MG63 (cell line): ENCODE measurements at places on chromosomes 5 and 9. TPM values are rescaled to one million over a fixed set of nuclear protein-coding genes. Genes with fewer than 3 reads are reported as not detected.

Gene IL17B
- total RNA-seq: not detected in 2 replicates

Gene C5orf52
- not detected in 2 replicates for total RNA-seq

Gene SPOCK1
- 37.9 and 92.3 TPM in 2 replicates for total RNA-seq

Gene FOXD4L5
- not detected in 2 replicates for total RNA-seq

Gene PIP5K1B
- not detected in 2 replicates for total RNA-seq

Gene BNC2
- 38.8 and 49.5 TPM in 2 replicates for total RNA-seq

Gene PCDHGA3
- not detected in 2 replicates for total RNA-seq

DNA sequence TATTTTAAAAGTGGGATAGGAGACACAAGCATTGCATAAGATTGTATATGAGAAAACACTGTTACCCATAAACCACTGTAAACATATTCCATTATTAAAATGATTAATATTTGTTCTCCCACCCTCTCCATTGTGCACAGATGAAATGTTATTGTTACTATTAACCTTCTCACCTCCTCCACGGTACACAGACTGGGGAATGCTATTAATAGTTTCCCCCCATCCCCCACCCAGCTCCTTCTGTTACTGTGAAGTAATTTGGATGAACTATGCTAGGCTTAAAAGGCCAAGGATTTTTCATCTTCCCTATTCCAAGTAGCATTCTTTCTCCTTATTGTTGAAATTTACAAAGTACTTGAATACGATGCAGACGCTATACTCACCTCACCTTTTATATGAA, 91.4 kb downstream of the JAKMIP2 start:
- no peak for DNase-seq

DNA sequence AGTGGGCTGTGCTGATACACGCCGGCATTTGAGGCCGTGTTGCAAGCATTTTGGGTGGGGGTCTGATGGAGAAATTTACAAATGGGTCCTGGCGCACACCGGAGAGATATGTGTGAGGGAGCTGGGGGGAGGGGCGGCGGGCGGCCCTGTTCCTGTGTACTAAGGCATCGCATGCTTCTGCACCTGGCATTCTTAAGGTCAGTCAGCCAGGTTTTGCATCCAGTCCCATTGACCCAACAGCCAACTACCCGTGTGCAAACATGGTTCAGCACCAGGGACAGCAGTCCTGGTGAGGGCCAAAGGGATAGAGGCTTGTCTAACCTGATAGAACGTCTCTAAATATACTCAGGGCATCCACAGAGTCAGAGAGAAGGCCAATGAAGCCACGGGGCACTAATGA, 839 bp downstream of the GABRG2 start:
- peak; percentile 40 for DNase-seq

DNA sequence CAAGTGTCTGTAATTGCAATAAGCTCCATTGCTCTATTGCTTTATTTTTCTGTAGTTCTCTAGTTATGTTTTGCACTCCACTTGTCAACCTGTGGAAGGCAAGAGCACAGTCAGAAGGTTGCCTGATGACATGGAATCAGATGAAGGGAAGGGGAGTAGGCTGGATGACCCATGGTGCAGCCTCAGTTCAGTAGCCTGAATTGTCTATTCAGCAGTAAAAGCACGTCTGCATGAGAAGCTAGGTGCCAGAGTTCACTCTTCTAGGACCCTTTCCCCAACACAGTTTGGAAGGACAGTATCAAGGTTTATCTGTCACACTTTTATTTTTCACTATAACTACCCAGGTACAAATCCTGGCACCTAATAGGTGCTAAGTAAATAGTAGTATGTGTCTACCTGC, 39.3 kb downstream of the SLC44A1 start:
- no peak for DNase-seq

DNA sequence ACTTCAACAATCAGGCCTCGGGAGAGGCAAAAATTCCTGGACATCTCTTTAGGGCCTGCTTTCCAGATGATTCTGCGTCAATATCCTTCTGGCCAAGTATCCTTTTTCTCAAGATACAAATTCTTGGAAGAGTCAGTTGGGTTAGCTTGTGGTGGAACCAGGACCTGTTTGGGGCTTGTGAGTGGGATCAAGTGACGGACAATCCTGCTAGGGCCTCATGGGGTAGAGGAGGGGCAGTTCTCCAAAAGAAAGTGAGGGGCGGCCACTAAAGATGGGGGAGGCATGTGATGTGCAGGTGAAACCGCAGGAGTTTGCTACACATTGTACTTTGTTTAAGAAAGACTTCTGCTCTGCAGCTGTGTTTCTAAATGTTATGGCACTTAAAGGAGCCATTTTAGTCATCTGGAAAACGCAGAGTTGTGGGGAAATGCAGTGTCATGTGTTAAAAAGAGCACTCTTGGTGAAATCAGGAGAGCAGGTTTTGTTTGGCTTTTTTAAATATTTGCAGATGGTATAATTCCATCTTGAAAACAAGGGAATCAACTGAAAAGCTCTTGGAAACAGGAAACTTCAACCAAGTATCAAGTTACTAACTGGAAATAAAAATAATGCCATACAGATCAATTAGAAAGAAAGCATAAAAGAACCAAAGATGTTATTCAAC, 27.4 kb upstream of the GSN start:
- DNase-seq: no peak

GRCh38 chr5:119273391-119273839, 82.4 kb upstream of the TNFAIP8 start:
- DNase-seq: no peak

- DNase-seq: no peak
Measured at GRCh38 chr9:26502311-26502710, 390.3 kb downstream of the CAAP1 start.

DNA sequence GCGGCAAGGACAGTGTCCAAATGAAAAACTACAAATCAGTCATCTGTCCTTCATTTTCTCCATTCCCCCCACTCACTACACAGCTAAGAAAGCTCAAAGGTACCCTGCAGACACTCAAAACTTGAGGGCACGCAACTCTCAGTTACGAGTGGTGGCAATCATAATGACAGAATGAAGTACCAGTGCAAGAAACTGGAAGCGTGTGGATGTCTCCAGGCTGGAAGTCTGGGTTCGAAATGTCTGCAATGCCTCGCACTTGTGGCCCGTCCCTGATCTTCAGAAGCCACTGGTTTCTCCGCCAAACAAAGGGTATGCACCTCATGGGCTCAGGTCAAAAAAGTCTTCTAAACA, 597 bp upstream of the CENPH start:
- no peak for DNase-seq

GRCh38 chr5:173011566-173011965, 28.0 kb downstream of the ATP6V0E1 start:
- DNase-seq: no peak

GRCh38 chr9:127053960-127054359, 68.5 kb downstream of the ANGPTL2 start:
- DNase-seq: no peak
